GM04503 (cell line): ENCODE measurements at places on chromosomes 11 and 22.

DNA sequence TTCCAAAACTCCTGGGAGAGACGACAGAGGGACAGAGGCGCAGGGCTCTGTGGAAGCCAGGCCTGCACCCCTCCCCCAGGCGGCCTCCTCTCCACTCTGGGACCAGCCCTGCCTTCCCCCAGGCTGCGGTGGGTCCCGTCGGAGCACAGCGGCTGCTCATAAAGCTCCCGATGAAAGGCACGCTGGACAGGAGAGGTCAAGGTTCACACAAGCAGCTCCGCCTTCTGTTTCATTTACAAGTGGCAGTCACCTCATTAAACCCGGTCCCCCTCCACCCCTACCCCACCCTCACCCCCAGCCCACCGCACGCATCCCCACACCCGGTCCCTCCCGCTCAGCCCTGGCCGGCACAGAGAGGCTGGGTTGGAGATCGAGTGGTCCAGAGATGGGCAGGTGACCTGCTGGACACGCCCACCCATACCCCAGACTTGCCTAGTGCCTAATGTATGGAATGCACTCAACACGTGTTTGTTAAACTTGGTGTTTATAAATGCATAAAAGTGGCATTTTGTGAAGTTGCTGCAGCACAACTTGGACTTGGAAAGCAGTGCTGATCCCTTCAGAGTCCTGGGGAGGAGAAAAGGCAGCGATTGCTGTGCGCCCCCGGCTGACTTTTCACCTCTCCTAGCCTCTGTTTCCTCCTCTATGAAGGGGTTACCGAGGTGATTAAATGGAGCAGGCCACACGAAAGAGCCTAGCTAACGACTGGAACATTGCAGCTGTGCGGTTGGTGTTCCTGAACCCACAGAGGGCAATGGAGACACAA, 26.0 kb downstream of the RPUSD4 start:
- no peak for DNase-seq

GRCh38 chr11:6612213-6613041, at the start of gene TAF10:
TAF10 (minus strand) TSS chr11:6612216; CDS start chr11:6612189, 27 bp downstream.
- peak; percentile 77 for DNase-seq

DNA sequence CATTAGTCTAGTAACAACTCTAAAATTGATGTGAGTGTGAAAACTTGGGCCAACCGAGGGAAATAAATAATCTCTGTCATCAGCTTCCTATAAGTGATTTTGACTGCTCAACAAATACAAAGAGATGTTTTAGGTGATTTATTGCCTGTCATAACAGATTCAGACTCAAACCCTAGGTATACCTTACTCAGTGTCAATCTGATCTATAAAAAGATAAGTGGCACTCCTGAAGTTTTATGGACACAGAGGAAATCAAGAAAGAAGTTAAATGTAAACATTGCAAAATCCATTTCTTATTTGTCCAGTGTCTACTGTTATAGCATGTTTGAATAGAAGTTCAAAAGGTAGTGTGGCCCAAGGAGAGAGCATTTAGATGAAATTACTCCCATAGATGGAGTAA, 30.4 kb upstream of the TYR start:
- no peak for DNase-seq

DNA sequence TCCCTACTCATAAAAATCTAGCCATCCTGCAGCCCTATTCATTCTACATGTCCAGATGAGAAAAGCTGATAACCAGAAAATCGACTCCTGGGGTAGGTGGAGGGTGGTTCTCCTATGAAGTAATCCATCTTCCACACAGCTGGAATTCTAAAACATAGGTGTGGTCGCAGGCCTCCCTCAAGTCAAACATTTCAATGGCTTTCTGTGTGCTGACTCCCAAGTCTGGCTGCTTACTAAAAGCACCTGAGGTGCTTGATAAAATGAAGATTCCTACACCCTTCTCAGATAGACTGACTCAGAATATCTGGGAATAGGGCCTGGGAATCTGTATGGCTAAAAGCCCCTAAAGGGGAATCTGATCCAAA, 26.1 kb downstream of the IRAG1 start:
- DNase-seq: peak; percentile 53

DNA sequence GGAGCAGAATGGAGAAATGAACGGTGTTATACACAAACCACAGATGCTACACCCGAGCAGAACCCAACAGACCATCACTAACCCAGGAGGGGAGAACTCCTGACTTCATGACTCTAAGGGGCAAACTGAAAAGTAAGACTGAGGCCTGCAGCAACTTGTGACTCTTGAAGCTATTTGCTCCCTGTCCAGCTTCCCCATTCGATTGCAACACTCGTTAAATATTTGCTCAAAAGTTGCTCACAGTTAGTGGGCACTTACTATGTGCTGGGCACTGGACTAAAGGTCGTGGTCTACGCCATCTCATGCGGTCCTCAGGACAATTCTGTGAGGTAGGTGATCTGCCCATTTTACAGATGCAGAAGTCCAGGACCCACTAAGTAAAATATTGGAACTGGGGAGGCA, 9.5 kb upstream of the ADA2 start:
- DNase-seq: no peak

DNA sequence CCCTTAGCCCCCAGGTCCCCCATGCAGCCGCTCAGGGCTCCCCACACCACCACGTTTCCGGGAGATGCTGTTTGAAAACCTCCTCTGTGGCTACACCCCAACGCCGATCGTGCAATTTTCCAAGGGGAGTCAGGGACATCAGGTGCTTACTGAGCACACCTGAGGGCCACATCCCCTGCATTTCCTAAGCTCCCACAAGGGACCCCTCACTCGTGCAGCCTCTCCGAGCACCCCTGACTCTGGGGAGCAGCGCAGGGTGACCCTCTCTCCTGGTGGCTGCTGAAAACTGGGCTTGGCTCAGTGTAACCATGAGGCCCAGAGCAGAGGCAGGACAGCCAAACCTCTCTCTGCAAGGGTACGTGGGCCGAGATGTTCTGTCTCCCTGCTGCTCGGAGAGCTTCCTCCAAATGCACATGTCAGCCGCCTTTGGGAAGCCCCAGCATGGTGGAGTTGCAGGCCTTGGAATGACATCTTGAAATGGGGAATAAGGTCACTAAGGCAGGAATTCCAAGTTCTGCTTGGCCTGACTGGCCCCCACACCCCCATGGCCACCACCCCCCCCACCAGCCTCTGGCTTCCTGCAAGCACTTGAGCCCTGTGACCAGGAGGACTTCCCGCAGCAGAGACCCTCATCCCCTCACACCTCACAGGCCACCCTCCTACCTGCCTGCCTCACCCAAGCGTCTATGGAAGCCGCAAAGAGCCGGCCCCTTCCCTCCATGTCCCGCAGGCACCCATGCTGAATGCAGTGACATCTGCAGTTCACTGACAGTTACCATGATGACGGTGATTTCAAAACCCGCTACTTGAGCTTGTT, 257.4 kb downstream of the BRD1 start:
- DNase-seq: no peak

DNA sequence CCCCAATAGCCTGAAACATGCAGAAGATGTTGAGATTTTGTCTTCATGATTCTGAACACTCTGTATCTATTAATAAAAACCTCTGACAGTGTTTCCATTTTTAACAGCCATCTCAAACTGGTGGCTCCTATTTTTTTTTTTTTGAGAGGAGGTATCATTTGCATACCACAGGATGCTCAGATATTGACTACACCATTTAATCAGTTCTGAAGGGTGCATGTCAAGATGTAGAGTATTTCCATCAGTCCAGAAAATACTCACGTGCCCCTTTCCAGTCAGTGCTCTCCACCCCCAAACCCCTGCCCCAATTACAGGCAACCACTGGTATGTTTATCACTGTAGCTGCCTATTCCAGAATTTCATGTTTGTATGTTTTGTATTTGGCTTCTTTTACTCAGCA, 85.3 kb upstream of the SORL1-AS1 start:
- no peak for DNase-seq

DNA sequence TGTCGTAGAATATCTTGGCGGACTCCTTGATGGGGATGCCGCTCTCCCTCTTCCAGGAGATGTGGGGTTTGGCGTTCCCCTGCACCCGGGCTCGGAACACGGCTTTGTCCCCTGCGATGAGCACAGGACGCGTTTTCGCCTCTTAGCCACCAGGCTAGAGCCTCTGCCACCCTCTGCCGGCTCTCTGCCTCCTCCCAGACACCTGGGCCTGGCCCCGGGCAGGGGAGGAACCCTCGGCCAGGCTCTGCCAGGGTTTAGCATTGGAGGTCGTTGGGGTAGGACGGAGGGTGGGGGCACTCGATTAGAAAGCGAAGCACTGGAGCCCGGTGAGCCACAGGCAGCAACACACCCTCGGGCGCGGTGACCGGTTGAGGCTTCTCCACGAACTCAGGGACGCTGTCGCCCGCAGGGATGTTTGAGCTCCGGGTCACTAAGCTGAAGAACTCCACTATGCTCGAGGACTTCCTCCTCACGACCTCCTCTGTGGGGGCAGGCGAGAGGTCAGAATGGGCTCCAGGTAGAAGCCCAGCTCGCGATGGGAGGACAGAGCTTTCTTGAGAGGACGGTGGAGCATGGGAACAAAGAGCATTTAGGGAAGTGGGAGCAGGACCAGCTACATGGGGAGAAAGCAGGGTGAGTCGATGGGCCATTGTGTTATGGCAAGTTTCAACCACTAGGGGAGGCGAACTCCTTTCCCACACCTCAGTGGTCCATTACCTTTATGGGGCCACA, 4.3 kb downstream of the IGSF22 start:
- DNase-seq: no peak

GRCh38 chr11:68196219-68196618, 16.9 kb downstream of the KMT5B start:
- no peak for DNase-seq

DNA sequence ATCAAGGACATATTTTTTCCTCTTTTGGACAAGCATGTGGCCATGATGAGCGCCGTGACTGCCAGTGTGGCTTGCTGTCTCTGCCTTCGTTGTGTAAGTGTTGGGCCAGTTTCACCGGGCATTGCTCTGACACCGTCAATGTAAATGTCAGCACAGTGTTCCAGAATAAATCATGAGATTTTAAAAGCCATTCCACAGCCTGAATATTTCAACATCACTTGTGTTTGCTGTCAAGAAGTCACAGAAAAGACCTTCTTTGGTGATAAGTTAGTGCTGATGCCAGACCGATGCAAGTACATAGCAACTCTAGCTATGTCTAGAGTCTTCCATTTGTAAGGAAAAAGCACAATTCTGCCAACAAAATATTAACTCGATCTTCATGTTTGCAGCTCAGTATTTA, 467.8 kb downstream of the TBC1D22A start:
- no peak for DNase-seq

- no peak for DNase-seq
These were observed 1.1 kb upstream of the C11orf65 start for GRCh38 chr11:108468478-108468864.

DNA sequence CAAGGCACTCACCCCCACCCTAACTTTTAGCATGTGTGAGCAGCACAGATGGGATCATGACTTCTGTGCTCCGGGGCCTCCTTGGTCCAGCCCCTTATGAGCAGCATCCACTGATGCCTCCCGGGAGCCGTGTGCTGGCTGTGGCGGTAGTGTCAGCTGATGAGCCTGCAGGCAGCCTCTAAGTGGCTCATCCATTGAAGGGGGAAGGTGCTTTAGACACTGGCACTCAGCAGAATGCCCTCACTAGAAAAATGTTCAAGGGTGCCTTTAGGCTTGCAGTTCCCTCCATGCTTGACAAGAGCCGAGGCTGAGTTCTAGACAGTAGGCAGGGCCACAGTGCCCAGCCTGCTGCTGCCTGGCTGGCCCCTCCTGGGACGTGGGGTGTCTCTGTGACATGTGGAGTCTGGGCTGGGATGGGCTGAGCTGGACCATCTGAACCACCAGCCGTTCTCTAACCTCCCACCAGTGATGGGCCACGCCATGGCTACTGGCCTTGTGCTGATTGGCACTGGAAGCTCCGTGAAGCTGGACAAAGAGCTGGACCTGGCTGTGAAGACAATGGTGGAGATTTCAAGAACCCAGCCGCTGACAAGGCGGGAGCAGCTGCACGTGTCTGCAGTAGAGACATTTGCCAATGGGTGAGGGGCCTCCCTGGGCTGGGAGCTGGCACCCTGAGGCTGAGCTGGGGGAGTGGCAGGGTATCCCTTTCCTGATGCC, 5.8 kb downstream of the TTC38 start:
- DNase-seq: no peak

GRCh38 chr11:61181489-61181888, 20.3 kb upstream of the VPS37C start:
- no peak for DNase-seq

DNA sequence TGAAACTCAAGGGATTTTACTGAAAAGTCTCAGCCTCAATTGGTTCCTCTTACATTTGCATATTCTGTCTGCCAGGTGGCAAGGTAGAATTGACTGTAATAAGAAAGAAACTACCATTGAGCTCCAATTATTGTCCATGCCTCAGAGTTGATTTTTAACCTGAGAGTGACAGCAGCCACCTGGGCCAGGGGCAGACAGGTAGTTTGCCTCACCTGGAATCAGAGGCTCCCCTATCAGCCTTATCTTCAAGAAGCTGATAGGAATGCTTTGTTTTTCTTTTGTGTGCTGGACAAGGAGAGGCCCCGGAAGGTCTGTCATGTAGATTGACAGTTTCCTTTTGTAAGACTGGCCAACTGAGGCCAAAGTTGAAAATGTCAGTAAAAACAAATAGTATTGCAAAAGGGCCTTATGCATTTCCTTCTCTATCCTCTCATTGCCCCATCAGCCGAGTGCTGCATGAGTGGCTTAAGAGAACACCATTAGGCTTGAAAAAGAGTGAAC, 34.1 kb downstream of the CD44 start:
- DNase-seq: no peak

DNA sequence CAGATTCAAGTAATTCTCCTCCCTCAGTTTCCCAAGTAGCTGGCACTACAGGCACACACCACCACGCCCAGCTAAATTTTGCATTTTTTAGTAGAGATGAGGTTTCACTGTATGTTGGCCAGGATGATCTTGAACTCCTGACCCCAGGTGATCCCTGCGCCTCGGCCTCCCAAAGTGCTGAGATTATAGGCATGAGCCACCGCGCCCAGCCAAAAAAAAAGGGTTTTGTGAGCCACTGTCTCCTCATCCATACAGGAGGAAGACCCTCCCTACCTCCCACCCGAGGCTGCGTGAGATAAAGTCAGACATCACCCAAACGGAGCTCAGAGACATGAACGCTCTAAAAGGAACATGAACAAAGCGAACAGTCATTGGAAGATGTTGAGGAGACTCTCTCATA, 745.7 kb downstream of the BRD1 start:
- DNase-seq: no peak

GRCh38 chr11:86593833-86594232, 78.6 kb downstream of the ME3 start:
- no peak for DNase-seq

- no peak for DNase-seq
These were observed 5.5 kb downstream of the ADM start for GRCh38 chr11:10310301-10310841.
